ENCODE measurements at places on chromosomes 11 and 22. TPM values are rescaled to one million over a fixed set of nuclear protein-coding genes. Genes with fewer than 3 reads are reported as not detected.

The CBX7 gene
- 107 TPM for total RNA-seq

DNA sequence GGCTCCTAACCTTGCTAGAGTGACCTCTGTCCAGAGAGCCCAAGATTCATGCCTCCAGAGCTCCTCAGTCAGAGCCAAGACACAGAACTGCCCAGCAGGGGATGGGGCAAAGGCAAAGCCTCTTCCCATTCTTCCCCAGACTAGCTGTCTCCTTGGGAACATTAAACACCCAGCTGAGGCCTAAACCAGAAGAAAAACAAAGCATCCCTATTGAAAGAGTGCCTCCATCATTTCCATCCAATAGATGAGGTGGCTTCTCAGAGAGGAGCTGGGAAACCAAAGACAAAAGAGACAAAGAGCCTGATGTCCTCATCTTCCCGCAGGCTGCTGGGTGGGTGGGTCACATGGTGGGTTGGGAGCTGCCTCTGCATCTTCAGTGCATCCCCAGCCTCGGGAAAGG lies 37.4 kb downstream of the COMMD9 start:
- H3K27me3 ChIP-seq, result no peaks in the 10 kb centered on the region
- DNase-seq, result no peak
- no peak overlapping the region for H3K27ac ChIP-seq
- no peaks in the 10 kb centered on the region for H3K4me1 ChIP-seq
- H3K4me3 ChIP-seq, result no peak overlapping the region

The MYRF gene
- total RNA-seq, result 41.3 TPM

GRCh38 chr11:131178020-131178419 lies 192.4 kb upstream of the NTM start:
- no peak overlapping the region for H3K27ac ChIP-seq
- DNase-seq, result no peak
- H3K27me3 ChIP-seq, result no peaks in the 10 kb centered on the region
- H3K4me1 ChIP-seq, result no peaks in the 10 kb centered on the region
- H3K4me3 ChIP-seq, result no peak overlapping the region
- H3K36me3 ChIP-seq, result no peaks in the 10 kb centered on the region
